ENCODE measurements at places on chromosomes 5 and 9. TPM values are rescaled to one million over a fixed set of nuclear protein-coding genes. Genes with fewer than 3 reads are reported as not detected.

Gene TAL2
- polyA plus RNA-seq, result not detected

Gene ADAMTS19
- not detected for polyA plus RNA-seq

Gene SAXO1
- not detected for polyA plus RNA-seq

Gene MLANA
- not detected for polyA plus RNA-seq

Gene SCGB3A2
- not detected for polyA plus RNA-seq

Gene BASP1
- not detected for polyA plus RNA-seq

Gene NRG2
- not detected for polyA plus RNA-seq

Gene CFAP90
- not detected for polyA plus RNA-seq

Gene NAIF1
- polyA plus RNA-seq, result 13.5 TPM

- DNase-seq, result no peak
- H3K4me1 ChIP-seq, result no peaks in the 10 kb centered on the region
- H3K4me3 ChIP-seq, result no peak overlapping the region
- no peaks in the 10 kb centered on the region for H3K27me3 ChIP-seq
- H3K27ac ChIP-seq, result no peak overlapping the region
- H3K36me3 ChIP-seq, result no peaks in the 10 kb centered on the region
Measured at GRCh38 chr9:26159575-26160392, 481.5 kb upstream of the TUSC1 start.

DNA sequence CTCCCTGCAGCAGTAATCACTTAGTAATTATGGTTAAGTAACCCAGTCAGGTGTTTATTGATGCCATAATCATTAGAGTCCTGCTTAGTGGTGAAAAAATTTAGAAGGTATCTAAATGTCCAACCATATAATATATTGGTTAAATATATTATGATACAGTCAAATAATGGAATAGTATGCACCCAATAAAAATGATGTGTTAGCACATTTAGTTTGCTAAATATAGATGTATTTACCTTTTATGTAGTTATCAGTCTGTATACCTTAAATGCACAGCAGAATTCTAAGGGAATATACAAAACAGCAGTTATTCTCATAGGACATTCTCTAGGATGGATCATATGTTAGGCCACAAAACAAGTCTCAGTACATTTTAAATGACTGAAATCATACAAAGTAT, 90.4 kb downstream of the PRKACG start:
- H3K27ac ChIP-seq, result no peak overlapping the region
- no peaks in the 10 kb centered on the region for H3K36me3 ChIP-seq
- no peak overlapping the region for H3K4me3 ChIP-seq
- no peaks in the 10 kb centered on the region for H3K4me1 ChIP-seq
- no peak for DNase-seq

DNA sequence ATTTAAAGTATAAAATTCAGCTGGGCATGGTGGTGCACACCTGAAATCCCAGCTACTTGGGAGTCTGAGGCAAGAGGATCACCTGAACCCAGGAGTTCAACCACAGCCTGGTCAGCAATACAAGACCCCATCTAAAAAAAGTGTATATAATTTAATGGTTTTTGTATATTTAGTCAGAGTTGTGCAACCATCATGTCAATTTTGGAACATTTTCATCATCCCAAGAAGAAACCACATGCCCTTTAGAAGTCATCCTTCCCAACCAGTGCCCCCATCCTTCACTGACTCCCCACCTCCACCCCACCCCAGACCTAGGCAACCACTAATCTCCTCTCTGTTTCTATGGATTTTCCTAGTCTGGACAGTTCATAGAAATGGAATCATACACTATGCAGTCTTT, 18.8 kb upstream of the TEK start:
- H3K4me3 ChIP-seq, result no peak overlapping the region
- no peaks in the 10 kb centered on the region for H3K27me3 ChIP-seq
- no peak for DNase-seq
- H3K4me1 ChIP-seq, result no peaks in the 10 kb centered on the region

GRCh38 chr5:138745268-138745667, 8.0 kb upstream of the CTNNA1 start:
- peaks cover 4% of the 10 kb centered on the region for H3K4me1 ChIP-seq
- DNase-seq, result no peak
- no peaks in the 10 kb centered on the region for H3K36me3 ChIP-seq
- no peak overlapping the region for H3K27ac ChIP-seq

DNA sequence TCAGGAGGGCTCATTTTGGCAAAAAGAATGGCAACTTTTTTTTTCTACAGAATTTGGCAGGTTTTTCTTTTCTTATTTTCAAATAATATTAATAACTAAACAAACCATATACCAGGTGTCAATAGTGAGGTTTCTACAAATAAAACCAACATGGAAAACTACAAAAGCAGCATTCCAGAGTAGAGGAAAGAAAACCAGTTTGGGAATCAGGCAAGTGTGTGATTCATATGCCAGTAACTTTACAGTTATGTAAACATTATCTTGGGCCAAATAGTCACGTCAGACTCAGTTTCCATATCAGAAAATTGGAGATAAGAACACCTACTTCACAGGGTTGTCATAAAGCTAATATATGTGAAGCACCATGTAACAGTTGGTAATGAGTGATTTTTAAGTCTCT, 51.7 kb downstream of the FBXW11 start:
- H3K27ac ChIP-seq, result peak overlapping the region; percentile 35
- H3K4me1 ChIP-seq, result peaks cover 38% of the 10 kb centered on the region
- H3K4me3 ChIP-seq, result no peak overlapping the region
- no peaks in the 10 kb centered on the region for H3K27me3 ChIP-seq
- H3K36me3 ChIP-seq, result no peaks in the 10 kb centered on the region

DNA sequence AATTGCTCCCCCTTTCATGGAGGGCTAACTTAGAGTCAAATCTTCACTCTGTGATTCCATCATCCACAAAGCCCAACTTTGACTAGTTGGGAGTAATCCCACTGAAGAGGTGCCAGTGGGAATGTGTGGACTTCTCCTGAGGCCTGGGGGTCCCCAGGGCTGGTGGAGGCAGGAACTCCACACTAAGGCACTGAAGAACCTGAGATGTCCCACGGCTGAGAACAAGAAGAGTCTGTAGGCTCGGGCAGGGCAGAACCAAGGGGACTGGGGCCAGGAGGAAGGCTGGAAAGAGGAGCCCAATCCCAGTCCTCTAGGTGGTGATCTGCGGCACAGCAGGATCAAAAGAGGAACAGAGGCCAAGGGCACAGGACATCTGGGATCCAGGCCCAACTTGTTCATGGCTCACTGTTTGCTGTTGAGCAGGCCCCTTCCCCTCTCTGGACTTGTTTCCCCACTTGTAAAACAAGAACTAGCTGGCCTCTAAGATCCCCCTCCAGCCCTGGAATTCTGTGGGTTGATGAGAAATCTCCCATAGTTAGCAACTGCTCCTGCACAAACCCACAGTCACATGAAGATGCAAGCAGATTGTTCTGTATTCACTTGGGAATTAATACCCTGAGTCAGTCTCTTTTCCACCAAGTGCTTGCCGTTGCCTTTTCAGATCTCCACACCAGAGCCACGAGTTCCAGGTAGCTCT, 32.7 kb upstream of the ALDH1B1 start:
- no peak overlapping the region for H3K4me3 ChIP-seq
- H3K27ac ChIP-seq, result no peak overlapping the region
- no peak for DNase-seq
- no peaks in the 10 kb centered on the region for H3K4me1 ChIP-seq

GRCh38 chr9:129822898-129823541, 916 bp downstream of the TOR1A start:
- H3K27me3 ChIP-seq, result no peaks in the 10 kb centered on the region
- peak overlapping the region; percentile 68 for H3K27ac ChIP-seq
- peaks cover 9% of the 10 kb centered on the region for H3K4me1 ChIP-seq
- peaks cover 35% of the 10 kb centered on the region for H3K36me3 ChIP-seq

DNA sequence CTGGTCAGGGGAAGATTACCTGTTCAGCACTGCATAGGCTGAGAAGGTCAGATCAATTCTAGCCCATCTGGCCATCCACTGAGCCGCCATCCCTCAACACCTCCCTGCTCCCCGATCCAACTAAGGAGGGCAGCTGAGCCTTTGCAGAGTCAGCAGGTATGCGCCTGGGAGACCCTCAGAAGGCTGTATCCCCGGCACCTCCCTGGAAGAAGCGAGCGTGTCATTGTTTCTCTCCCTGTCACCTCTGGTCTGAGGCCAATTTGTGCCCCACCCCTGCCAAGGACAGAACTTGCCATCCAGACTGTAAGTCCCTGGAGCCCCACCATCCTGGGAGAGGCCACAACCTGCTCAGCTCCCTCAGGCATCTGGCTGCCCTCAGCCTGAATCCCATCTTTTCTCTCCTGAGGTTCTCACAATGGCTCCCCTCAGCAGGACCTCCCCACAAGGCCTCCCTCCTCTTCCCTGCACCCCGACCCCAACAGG, 2.6 kb downstream of the CLTB start:
- no peaks in the 10 kb centered on the region for H3K27me3 ChIP-seq
- peaks cover 25% of the 10 kb centered on the region for H3K4me1 ChIP-seq
- DNase-seq, result no peak
- H3K36me3 ChIP-seq, result peaks cover 3% of the 10 kb centered on the region

DNA sequence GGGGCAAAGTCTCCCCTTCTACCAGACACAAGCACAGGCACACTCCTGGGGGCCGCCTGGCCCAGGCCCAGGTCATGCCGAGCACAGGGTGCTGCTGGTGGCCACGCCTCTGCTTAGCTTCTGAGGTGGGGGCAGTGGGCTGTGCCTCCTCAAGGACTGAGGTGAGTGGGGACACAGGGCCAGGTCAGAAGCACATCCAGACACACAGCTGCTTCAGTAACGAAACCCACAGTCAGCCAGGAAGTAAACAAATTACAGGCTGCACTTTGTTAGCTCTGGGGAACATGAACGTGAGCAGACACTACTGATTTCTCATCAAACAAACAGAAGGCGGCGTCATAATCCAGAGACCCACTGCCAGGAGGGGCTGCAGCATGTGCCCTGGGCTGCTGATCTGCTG, 192.4 kb downstream of the HSPA4 start:
- no peaks in the 10 kb centered on the region for H3K36me3 ChIP-seq
- DNase-seq, result peak; percentile 10
- H3K27me3 ChIP-seq, result no peaks in the 10 kb centered on the region
- no peaks in the 10 kb centered on the region for H3K4me1 ChIP-seq

DNA sequence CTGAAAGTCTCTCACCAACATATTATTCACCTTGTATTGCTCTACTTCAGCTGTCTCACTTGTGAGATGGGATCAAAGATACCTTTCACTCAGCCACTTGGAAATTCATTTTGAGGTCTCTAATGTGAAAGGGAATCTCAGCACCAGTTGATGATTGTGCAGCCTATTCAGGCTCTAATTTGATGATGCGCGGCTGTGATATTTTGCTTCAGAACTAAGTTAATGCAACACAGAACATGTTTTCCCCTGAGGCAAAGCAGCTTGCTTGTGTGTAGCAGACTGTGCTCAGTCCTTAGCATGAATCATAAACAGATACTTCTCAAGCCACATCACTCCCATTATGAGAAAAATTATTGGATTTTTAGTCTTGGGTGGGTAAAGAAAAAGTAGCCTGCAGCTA, 378.8 kb downstream of the OSTF1 start:
- no peaks in the 10 kb centered on the region for H3K4me1 ChIP-seq
- H3K27ac ChIP-seq, result no peak overlapping the region
- DNase-seq, result no peak

- H3K27me3 ChIP-seq, result no peaks in the 10 kb centered on the region
- no peak overlapping the region for H3K4me3 ChIP-seq
- no peak for DNase-seq
- H3K4me1 ChIP-seq, result no peaks in the 10 kb centered on the region
- no peak overlapping the region for H3K27ac ChIP-seq
- H3K36me3 ChIP-seq, result no peaks in the 10 kb centered on the region
Measured at GRCh38 chr5:11182441-11183080, 421.5 kb upstream of the DAP start.

- H3K27me3 ChIP-seq, result no peaks in the 10 kb centered on the region
- H3K27ac ChIP-seq, result no peak overlapping the region
- no peak overlapping the region for H3K4me3 ChIP-seq
- no peaks in the 10 kb centered on the region for H3K36me3 ChIP-seq
- DNase-seq, result no peak
- H3K4me1 ChIP-seq, result no peaks in the 10 kb centered on the region
Measured at GRCh38 chr5:153233933-153234332, 256.5 kb upstream of the GRIA1 start.

- H3K27me3 ChIP-seq, result no peaks in the 10 kb centered on the region
- no peak for DNase-seq
- H3K27ac ChIP-seq, result no peak overlapping the region
- H3K36me3 ChIP-seq, result no peaks in the 10 kb centered on the region
- peaks cover under 1% of the 10 kb centered on the region for H3K4me1 ChIP-seq
Measured at GRCh38 chr5:74332682-74333081, 307.8 kb downstream of the ENC1 start.

DNA sequence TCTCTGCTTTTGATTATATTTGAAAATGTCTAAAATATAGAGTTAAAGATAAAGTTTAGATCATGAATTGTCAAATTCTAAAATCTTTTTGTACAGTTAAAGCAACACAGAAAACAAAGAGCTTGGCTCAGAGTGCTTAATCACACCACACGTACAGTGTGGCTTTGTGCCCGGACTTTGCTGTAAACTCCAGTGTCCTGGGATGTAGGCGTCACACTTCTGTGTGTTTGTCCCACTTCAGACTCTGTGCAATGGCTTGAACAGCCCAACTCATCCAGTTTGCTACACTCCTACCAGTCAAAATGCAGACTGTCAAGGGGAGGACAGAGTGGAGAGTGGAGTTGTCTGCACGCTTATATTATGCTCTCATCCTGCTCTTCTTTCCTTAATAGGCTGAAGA, 45.3 kb downstream of the SMARCA2 start:
- DNase-seq, result no peak
- no peaks in the 10 kb centered on the region for H3K27me3 ChIP-seq
- H3K36me3 ChIP-seq, result peaks cover 39% of the 10 kb centered on the region
- H3K4me1 ChIP-seq, result peaks cover 3% of the 10 kb centered on the region
- H3K27ac ChIP-seq, result no peak overlapping the region
- H3K4me3 ChIP-seq, result no peak overlapping the region

GRCh38 chr5:168159425-168159824, 132.0 kb upstream of the WWC1 start:
- no peaks in the 10 kb centered on the region for H3K4me1 ChIP-seq
- H3K27me3 ChIP-seq, result no peaks in the 10 kb centered on the region
- no peak overlapping the region for H3K4me3 ChIP-seq
- no peak for DNase-seq
- H3K27ac ChIP-seq, result no peak overlapping the region

DNA sequence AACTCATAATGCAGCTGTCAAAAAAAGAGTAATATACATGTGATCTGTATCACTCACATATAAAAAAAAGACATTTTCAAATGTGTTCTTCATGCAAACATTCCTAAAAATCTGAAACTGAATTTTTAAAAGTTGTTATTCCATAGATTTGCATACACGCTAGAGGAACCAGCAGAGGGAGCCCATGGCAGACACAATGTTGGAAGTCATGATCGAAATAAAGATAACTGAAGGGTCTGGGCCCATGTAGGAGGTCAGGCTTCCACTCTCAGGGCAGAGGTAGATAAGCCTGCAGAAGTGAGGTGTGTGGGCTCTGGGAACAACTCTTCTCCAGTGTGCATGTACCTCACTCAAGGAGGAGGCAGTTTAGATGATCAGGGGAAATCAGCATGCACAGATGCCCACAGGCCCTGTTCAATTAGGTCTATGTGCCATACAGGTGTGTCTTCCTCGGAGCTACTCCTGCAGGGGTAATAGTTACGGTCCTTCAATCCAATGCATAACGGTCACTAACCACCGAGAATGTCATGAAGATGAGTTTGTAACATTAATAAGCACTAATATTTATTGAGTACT, 208.6 kb downstream of the EPB41L4A start:
- no peak overlapping the region for H3K27ac ChIP-seq
- H3K4me3 ChIP-seq, result no peak overlapping the region
- no peaks in the 10 kb centered on the region for H3K36me3 ChIP-seq

- H3K4me3 ChIP-seq, result no peak overlapping the region
- no peak overlapping the region for H3K27ac ChIP-seq
- H3K36me3 ChIP-seq, result no peaks in the 10 kb centered on the region
- H3K27me3 ChIP-seq, result no peaks in the 10 kb centered on the region
- H3K4me1 ChIP-seq, result no peaks in the 10 kb centered on the region
- DNase-seq, result no peak
Measured at GRCh38 chr9:116193636-116194035, 40.0 kb downstream of the PAPPA start.

All from CD8-positive, alpha-beta memory T cell (primary cell).